ENCODE measurements at places on chromosomes 13 and 19.

- DNase-seq: no peak
Measured at GRCh38 chr13:31250435-31250834, 50.7 kb downstream of the B3GLCT start.

DNA sequence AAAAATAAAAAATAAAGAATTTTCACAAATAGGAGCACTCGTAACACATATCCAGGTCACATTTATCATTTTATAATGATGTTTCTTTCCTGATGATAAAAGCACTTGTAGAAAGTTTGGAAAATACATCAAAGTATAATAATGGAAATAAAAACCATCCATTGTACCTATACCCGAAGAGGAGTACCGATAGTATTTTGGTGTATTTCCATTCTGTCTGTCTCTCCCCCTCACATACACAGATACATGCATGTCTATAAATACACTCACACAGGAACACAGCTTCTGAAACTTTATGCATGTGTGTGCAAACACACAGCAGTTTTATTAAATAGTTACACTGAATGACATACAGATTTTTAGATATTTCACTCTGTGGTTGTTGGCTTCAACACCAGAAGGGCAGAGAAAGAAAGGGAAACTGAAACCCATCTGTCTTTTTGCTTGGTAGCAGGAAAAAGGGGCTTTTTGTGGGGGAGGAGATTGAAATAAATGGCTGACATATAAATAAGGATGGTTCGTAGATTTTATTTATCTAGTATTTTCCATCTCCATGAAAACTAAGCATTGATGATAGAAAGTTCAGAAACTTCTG is 114.8 kb downstream of the LRCH1 start:
- no peak for DNase-seq

GRCh38 chr13:63864171-63864902 is 2448.7 kb upstream of the PCDH20 start:
- DNase-seq: no peak

DNA sequence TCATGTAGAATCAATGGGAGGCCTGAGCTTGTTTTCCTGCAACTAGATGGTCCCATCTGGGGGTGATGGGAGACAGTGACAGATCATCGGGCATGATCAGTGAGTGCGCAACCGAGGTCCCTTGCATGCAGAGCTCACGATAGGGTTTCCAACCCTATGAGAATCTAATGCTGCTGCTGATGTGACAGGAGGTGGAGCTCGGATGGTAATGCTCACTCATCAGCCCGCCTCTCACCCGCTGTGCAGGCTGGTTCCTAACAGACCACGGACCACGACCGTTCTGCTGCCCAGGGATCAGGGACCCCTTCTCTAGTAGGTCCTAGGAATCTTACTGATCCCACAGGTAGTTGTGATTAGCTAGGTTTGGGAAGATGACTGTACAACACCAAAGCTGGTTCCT is 23.5 kb upstream of the GARRE1 start:
- DNase-seq: no peak

DNA sequence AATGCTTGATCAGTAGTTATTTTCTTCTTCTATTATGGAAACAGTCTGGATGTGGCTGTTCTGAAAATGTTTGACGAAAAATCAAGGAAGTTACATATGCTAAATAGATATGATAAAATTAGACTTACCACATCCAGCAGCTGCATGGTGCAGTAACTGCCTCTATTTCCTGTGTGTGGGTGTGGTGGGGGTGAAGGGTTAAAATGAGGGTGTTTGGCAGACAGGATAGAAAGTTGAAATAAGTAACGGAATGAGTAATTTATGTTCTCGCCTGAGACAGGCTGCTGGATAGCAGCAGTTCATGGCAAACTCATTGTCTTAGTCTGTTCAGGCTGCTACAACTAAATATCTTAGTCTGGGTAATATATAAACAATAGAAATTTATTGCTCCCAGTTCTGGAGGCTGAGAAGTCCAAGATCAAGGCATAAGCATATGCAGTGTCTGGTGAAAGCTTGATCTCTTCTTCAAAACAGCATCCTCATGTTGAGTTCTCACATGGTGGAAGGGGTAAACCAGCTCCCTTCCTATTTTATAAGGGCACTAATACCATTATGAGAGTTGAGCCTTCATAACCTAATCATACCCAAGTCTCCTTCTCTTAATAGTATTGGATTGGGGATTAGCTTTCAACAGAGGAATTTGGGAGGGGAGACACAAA is 1248.9 kb downstream of the SLITRK5 start:
- no peak for DNase-seq

DNA sequence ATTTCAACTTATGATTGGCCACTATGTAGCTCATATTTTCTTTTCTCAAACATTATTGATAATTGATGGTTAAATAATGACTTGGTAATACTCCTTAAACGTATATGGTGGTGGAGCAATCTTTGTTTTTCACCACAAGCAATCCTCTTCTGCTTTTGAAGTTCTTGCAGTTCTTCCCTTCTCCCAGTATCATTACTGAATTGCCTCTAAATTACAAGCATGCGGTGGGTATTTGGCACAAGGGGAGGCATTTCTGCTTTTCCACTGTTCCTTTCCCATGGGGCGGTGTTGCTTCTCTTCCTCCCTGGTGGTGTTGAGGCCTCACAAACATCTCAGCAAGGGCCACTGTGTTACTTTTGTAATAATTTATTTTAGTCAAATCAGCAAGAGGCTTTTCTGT is 234.4 kb upstream of the RXFP2 start:
- no peak for DNase-seq

- peak; percentile 9 for DNase-seq
Measured at GRCh38 chr13:42333613-42334328, 61.8 kb downstream of the AKAP11 start.

DNA sequence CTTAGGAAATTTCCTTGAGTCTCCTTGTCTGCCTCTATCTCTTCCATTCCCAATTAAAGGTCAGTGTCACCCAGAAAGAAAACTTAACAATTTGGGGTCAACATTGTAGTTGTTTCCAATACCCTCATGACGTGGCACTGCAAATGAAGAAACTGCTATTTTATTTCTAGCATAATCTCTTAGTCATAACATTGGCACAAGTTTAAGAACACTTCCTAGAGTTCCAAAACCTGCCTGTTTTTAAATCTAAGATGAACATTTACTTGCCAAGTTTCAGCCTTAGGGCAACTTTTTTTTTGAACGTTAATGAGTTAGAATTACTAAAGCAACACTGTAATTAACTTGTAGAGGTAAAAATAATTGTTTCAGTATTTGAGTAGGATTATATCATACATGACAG is 108.0 kb downstream of the LMO7 start:
- DNase-seq: no peak

GRCh38 chr19:10929402-10929794 is 787 bp downstream of the TIMM29 start:
- no peak for DNase-seq

- no peak for DNase-seq
Measured at GRCh38 chr13:43698009-43698408, 88.8 kb downstream of the ENOX1 start.

GRCh38 chr13:109119896-109120295 is 490.5 kb downstream of the MYO16 start:
- no peak for DNase-seq

- DNase-seq: no peak
Measured at GRCh38 chr19:33674626-33675367, 53.0 kb downstream of the CHST8 start.

DNA sequence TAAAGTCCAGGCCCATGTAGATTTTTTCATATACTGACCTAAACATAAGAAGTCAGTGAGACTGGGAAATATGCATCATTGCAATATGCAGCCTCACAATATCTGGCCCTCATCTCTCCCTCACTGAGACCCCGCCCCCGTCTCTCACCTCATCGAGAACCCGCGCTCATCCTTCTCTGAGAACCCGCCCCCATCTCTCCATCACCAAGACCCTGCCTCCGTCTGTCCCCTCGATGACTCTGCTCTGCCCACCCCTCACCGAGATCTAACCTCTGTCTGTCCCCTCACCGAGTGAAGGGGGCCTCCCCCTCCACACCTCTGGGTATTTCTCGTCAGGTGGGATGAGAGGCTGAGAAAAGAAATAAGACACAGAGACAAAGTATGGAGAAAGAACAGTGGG is 20.5 kb upstream of the ZNF846 start:
- DNase-seq: no peak

DNA sequence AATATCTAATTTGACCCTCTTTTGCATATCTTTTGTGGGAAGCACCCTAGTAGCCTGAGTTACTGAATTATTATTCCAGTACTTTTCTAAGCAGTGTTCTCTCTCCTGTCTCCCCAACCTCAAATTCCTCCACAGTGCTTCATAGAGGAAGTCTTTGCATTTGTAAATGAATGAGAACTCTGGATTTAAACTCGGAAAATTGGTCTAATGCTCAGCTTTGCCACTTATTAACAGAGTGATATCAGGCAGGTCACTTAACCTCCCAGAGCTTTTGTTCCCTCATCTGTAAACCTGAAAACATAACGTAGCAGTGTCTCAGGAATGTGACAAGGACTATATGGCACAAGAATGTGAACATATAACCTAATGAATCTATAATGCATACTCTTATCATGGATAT is 26.2 kb downstream of the FREM2 start:
- DNase-seq: no peak

GRCh38 chr13:111905609-111905945 is 161.4 kb upstream of the SOX1 start:
- no peak for DNase-seq

GRCh38 chr13:33542309-33543088 is 256.9 kb upstream of the STARD13 start:
- peak; percentile 99 for DNase-seq
